Activated T-helper 1 cell treated with anti-CD3 and anti-CD28 coated beads, Interleukin-12 subunit alpha, Interleukin-12 subunit beta, Interleukin-2, Interleukin-4 antibody, amounts not matched to agents 30 ng/mL and 10 ng/mL and 1 ng/mL, durations not matched to agents 14 hours and 24 hours and 36 hours (primary cell): ENCODE measurements at places on chromosomes 4 and X. TPM values are rescaled to one million over a fixed set of nuclear protein-coding genes. Genes with fewer than 3 reads are reported as not detected.
A peak's percentile ranks its signal among the peaks of the same experiment; 100 is the strongest.

Gene LRRC66
- total RNA-seq = 0.08 TPM in 1 of 2 replicates, not detected in the other

Gene CXCL1
- total RNA-seq = not detected in 2 replicates

Gene SHROOM3
- 0.02 and 0.05 TPM in 2 replicates for total RNA-seq

Gene CXorf51A
- total RNA-seq = not detected in 2 replicates

Gene PRR27
- not detected in 2 replicates for total RNA-seq

Gene SULT1E1
- not detected in 2 replicates for total RNA-seq

Gene EVC2
- 0.32 and 0.54 TPM in 2 replicates for total RNA-seq

Gene FBXW7
- total RNA-seq = 53.0 and 53.3 TPM in 2 replicates

Gene PDZD11
- 28.7 and 31.9 TPM in 2 replicates for total RNA-seq

Gene NUP62CL
- total RNA-seq = 0.54 and 1.1 TPM in 2 replicates

DNA sequence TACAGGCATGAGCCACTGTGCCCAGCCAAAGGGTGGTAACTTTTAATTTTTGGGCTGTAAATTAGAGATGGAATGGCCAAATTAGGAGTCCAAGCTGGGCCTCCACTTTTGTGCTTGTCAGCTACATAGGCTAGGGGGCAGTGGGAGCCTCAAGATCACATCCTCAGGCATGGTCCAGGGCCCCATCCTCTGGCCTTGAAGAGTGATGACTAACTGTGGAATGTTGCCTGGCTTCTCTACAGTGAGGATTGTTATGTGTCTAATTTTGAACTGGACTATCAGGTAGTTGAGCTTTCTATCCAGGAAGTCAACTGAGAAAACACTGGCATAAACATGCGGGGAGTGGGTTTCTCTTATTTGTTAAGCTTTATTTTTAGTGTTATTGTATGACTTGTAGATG, 33.0 kb downstream of the CCNG2 start:
- no peak for DNase-seq

- no peak for DNase-seq
These were observed 1512.9 kb downstream of the PCDH19 start for GRCh38 chrX:98897191-98897590.

- DNase-seq = no peak
These were observed 40.2 kb downstream of the SH3KBP1 start for GRCh38 chrX:19846995-19847790.

- DNase-seq = no peak
These were observed 13.4 kb downstream of the LEF1 start for GRCh38 chr4:108155373-108155772.

DNA sequence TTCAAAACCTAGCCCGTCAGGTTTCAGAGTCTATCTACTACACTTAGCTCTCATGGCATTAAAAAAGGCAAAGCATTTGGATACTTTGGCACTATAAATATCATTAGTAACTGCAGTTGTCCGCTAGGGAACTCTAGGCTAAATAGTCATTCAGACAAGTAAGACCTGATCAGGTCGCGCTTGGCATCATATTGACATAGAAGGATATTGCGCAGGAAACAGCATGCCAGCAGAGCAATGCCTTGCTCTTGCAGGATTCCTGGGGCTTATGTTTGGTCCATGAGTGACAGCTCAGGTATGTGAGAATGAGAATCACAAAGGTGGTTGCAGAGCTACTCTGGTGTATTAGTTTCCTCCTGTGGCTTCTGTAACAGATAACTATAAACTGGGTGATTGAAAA, 62.7 kb downstream of the KDM6A start:
- DNase-seq = no peak

DNA sequence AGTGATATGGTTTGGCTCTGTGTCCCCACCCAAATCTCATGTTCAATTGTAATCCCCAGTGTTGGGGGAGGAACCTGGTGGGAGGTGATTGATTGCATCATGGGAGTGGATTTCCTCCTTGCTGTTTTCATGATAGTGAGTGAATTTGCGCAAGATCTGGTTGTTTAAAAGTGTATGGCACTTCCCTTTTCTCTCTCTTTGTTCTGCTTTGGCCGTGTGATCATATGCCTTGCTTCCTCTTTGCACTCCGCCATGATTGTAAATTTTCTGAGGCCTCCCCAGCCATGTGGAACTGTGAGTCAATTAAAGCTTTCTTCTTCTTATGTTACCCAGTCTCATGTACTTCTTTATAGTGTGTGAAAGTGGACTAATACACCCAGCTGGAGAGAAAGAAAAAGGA, 113.0 kb upstream of the AADAT start:
- no peak for DNase-seq

DNA sequence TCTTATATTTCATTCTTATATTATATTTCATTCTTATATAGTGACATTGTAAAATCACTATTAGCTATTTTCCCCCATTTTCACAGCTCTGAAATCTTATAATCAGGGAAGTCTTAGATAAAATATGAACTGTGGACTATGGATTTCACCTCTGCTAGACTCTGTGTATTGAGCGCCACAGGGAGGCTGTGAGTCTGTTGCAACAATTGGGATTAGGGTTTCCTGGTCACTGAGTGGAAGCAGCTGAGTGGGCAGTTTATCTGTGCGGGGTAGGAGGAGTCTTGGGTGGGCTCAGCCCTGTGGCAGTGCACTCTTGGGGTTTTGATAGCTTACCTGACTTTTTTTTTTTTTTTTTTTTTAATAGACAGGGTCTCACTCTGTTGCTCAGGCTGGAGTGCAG, 249.5 kb downstream of the PTTG2 start:
- no peak for DNase-seq

DNA sequence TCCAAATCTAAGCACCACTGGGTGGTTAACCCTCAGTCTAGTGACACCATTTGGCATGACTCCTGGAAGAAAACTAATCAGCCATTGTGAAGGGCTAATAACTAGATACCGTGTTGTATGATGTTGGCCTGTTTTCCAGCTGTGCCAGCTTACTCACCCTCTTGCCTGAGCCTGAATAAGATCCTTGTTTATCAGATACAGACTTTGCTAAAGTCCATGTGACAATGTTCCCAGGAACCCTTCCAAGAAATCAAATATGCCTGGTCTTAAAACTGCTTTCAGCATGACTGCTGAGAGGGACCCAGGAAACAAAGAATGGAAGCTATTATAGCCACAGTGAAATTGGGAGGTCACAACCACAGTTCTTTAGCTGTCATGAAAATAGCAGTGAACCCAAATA, 640.8 kb upstream of the INTU start:
- DNase-seq = no peak

DNA sequence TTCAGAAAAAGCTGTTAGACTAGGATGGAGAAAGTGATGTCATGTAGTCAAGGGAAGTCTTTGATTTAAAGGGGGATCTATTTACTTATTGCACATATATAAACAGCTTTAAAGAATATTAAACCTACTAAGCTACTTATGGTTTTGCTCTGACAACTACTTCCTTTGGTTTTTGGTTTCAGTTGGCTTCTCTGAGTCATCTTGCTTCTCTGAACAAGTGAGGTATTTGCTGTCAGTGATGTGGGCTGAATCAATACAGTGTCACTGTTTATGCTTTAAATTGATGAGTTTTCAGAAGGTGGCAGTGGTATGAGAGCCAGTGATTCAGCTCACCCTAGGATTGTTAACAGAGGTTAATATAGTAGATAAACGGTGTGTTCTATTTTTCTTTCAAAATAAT, 75.1 kb downstream of the CEP44 start:
- peak; percentile 22 for DNase-seq

- no peak for DNase-seq
These were observed 694.8 kb upstream of the INTU start for GRCh38 chr4:126937846-126938422.

DNA sequence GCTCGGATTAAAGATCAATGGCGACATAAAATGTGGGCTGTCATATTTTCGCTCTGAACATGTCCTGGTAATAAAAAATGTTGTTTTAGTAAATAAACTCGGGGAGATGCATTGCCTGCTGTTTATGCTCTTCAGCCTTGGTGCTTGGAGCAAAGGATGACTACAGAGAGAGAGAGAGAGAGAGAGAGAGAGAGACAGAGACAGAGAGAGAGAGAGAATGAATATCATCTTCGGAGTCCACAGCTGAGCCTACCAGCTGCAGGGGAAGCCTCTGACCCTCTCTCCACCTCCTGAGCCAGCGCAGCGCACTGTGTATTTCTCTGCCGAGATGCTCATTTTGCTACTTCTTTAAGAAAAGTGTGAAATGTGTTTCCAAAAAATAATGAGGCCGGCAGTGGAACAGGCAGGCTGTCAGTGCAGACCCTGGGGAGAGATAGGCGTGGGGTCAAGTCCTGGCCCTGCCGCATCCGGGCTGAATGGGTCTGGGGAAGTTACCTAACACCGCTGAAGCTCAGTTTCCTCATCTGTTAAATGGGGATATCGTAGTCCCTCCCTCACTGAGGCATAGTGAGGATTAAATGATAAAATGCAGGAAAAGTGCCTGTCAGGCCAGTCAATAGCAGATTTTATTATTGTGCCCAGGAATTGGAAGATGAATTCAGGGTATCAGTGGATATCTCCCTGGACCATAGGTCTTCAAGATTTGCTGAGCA, 58.5 kb upstream of the LGI2 start:
- no peak for DNase-seq

- no peak for DNase-seq
These were observed 23.1 kb upstream of the SLC9A7 start for GRCh38 chrX:46782034-46782433.

GRCh38 chr4:138535316-138535715, 293.2 kb upstream of the SLC7A11 start:
- no peak for DNase-seq

- DNase-seq = no peak
These were observed 73.2 kb downstream of the HTRA3 start for GRCh38 chr4:8342651-8343261.

- DNase-seq = no peak
These were observed 1028.3 kb downstream of the DMD start for GRCh38 chrX:32183066-32183465.

DNA sequence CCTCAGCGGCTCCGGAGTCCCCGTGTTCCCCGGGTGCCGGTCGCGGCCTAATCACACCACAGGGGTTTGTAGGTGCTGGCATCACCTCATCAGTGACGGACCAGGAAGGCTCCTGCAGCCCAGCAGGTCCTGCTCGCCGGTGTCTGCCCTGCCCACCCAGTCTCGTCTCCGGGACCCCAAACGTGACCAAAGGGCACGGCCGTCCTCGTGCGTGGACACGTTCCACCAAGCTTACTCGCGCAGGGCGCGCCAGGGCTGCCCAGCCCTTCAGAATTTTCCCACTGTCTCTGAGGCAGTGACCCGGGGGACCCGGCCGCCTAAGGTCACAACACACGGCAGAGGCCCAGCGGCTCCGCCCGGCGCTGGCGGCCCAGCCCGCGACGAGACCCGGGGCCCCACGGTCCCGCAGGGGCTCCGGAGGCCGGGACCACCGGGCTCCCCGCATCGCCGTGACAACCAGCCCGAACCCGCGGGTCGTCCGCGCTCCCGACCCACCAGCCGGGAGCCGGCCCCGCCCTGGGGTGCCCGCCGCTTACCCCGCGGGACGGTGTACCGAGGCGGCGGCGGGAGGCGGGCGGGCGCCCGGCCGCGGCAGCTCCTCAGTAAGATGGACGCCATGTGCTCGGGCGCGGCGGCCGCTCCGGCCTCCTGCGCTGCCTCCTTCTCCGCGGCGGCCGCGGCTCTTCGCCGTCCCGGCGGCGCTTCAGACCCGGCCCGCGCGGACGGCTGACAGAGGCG, 454 bp downstream of the LETM1 start:
- no peak for DNase-seq

DNA sequence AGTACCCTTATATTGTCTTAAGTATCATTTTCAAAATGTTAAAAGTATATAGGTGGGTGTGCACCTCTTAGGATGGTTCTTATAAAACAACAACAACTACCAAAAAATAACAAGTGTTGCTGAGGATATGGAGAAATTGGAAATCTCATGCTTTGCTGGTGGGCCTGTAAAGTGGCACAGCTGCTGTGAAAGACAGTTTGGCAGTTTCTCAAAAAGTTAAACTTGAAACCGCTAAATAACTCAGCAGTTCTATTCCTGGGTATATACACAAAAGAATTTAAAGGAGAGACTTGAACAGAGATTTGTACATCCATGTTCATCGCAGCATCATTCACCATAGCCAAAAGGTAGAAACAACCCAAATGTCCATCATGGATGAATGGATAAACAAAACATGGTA, 65.5 kb downstream of the HAND2 start:
- no peak for DNase-seq

- DNase-seq = peak; percentile 43
These were observed at the start of gene SH3BP2 for GRCh38 chr4:2792711-2793585. Gene SH3BP2 (plus strand): TSS chr4:2793085. CDS start chr4:2820618, 27,533 bp downstream.

GRCh38 chr4:53067125-53067802, 205.1 kb downstream of the RASL11B start:
- no peak for DNase-seq

- DNase-seq = no peak
These were observed 139.9 kb downstream of the CHIC2 start for GRCh38 chr4:53924333-53925049.

GRCh38 chrX:134603806-134604700, 54.2 kb downstream of the PLAC1 start:
- DNase-seq = no peak

- no peak for DNase-seq
These were observed 100.1 kb downstream of the RAB28 start for GRCh38 chr4:13384055-13384454.

DNA sequence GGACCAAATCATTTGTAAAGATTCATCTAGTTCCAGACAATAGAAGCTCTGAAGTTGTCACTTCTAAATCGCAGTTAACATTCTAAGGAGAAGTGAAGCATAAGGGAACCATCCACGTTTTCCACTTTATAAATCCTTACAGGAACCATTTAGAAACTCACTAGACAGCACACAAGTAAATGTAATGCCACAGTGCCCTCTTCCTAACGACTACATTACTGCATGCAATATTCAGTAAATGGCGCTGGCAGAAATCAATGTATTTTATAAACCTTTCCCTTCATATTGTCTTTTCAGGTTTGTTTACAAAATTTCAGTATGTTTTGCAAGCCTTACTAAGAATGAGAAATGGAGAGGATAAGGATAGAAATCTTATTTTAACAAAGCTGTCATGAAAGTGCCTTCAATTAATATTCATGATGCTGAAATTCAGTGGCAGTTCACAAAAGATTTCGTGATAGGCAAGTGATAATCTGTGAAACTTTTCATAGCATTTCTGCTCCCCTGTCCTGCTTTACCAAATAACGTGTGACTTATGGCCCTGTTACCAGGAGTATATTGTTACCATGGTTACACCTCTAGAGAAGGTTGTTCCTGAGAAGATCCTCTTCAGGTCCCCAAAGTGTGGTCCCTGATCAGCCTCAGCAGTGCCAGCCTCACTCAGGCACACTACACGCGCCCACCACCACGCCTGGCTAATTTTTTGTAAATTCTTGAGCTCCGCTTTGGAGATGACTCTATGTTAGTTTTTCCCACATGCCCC, 54.2 kb downstream of the TMA16 start:
- DNase-seq = no peak

DNA sequence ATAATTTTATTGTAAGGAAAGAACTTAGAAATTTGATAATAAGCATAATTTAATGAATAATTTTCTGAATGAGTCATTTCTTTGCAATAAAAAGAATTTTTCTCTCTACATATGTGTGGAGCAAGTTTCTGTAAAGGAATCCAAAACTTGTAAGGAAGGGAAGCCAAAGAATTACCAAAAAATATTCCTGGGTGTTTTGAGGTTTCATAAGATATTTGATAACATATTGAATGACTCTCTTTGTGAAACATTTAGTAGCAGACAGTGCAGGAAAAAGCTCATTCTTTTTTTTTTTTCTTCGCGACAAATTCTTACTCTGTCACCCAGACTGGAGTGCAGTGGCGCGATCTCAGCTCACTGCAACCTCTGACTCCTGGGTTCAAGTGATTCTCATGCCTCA, 469.0 kb upstream of the MAGEB2 start:
- no peak for DNase-seq

GRCh38 chrX:41236629-41237028, 97.3 kb upstream of the DDX3X start:
- no peak for DNase-seq

GRCh38 chr4:120683897-120684540, 238.5 kb downstream of the PRDM5 start:
- DNase-seq = no peak

GRCh38 chrX:53249408-53250042, 24.5 kb upstream of the KDM5C start:
- no peak for DNase-seq
